Activated CD8-positive, alpha-beta memory T cell treated with anti-CD3 and anti-CD28 coated beads, Interleukin-2, amount 50 U/mL, for 4 hours (primary cell): ENCODE measurements at places on chromosomes 13 and 19.
A peak's percentile ranks its signal among the peaks of the same experiment; 100 is the strongest.

DNA sequence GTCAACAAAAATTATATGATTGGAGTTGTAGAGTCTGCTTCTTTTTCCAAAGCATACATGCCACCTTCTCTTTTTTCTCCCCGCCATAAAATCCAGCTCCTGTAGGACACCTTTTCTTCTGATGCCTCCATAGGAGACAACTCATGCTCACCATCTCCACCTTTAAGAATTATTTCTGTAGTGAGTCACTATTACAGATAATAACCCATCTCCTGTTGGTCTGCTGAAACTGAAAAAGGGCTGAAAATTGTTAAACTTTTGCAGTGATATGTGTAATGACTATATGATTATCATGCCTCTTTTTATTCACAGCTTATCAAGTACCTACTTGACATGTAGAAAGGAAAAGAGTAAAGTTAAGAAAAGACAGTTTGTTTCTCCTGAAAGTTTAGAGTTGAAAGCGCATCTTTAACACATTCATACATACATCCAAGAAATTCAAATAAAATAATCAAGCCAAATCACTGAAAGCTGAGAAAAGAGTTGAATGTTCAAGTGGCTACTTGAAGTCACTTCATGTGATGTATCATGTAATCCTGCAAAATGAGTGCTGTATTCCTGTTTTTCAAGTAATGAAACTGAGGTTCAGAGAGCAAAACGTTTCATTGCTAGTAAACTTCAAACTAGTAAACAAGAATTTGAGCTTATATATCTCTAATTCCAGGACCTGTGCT is 35.5 kb upstream of the LPAR6 start:
- DNase-seq = no peak

DNA sequence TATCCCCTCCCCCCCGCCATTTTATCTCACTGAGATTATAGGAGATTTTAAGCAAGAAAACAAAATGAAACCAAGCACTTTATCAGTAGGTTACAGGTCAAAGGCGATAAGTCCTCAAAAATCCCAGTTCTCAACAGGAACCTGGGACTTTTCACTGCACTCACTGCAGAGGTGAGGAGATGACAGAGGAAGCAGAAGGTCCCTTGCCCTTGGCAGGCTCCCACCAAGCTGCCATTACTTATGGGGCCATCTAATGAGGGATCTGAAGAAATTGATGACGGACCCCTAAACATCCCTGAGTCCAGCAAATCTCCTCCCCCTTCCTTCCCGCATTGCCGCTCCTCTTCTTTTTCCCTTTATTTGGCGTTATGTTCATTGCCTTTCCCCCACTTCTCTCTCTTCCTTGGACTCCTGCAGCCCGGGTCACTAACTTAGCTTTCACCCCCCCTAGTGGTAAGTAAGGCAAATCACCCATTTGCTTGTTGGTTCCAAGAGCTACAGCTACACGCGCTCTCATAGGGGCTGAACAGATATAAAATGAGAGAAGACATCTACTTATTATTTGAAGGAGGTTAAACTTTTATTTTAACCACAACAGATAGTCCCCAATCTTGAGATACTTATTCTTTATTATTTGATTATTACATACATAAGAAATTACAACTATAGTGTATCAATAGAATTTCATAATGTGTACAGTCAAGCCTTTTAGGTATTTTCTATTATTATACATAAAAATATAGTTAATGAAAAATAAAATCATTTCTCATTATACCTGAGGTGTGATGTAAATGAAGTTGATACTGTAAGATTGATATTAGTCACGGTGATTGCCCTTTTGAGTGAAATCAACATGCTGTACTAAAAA is 52.0 kb upstream of the ARGLU1 start:
- DNase-seq = no peak

GRCh38 chr13:46682707-46683106 is 114.3 kb downstream of the ESD start:
- DNase-seq = no peak

DNA sequence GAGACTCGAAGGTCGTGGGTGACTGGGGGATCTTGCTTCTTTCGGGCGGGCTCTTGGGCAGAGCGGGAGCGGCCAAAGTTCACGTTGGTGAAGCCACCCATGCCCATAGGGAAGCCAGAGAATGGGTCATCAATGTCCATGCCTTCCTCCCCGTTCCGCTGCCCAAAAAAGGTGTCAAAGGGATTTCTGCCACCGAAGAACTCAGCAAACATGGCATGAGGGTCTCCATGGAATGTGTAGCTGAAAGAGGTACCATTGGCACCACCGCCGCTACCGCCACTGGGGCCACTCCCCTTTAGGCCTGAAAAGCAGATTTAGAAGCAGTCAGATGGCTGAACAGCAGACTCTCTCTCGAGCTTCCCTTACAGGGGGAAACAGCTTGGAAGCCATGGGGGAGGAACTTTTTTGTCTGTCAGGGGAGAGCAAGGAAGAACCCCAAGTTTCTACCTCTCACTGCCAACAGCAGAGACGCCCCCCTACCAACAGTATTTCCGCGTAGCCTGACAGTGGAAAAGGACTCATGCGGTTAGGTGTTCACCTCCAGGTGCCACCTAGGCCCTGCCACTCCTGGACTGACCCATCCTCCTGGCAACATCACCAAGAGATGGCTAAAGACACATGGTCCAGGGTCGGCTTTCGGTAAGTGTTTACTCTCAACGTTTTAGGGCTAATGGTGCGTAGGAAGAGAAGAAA is 1.3 kb downstream of the DNAJB1 start:
- no peak for DNase-seq

- DNase-seq = no peak
These were observed 1.2 kb upstream of the FLT1 start for GRCh38 chr13:28496188-28496564.

- DNase-seq = peak; percentile 32
These were observed 2.0 kb upstream of the GATAD2A start for GRCh38 chr19:19403373-19403901.

DNA sequence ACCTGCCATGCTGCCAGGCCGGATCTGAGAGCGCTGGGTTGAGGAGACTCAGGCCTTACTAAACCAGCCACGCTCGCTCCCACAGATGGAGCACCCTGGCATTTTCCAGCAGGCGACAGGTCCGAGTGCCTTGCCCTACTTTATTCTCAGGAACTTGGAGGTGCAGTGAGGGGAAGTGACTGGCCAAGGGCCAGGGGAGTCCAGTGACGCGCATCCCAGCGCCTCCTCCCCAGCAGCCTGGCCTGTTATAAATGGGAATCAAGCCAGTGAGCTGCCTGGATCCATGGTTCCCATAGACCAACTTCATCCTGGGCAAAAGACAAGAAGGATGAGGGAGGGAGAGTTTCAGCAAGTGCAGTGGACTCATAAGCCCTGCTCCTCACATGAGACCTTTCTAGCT is 35.5 kb downstream of the TMED1 start:
- no peak for DNase-seq
